Esophagus squamous epithelium (tissue), 5 donors: ENCODE measurements at places on chromosomes 16 and 17.
A peak's percentile ranks its signal among the peaks of the same experiment; 100 is the strongest.

- DNase-seq, result no peak
Observed at GRCh38 chr17:12536472-12536871, 129.2 kb upstream of the MYOCD start.

- no peak for DNase-seq
Observed at GRCh38 chr16:79638386-79638785, 37.8 kb upstream of the MAF start.

GRCh38 chr17:45428050-45428617 is 4.5 kb downstream of the ARHGAP27 start:
- no peak for DNase-seq

- DNase-seq, result peak; percentile 22
Observed at GRCh38 chr17:74467221-74467951, 952 bp downstream of the CD300A start.

DNA sequence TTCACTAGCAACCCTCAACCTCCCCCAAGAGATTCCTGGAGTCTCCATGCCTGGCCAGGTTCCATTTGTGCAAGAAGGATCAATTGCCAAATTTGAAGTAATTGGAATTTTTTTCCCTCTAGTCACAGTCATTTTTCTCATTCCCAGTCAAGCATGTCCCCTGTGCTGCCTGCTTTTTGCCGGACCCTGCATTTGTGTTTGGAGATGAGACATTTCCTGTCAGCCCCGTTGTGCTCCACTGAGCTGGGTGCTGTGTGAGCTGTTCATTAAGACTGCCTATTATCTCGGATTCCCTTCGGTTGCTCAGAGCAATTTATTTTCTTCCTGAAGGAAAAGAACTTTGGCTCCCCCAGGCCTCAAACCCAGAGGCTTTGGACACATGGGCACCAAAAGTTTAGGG is 201.0 kb upstream of the NLRP1 start:
- no peak for DNase-seq

GRCh38 chr17:48307814-48308411 is 122.1 kb downstream of the SKAP1 start:
- no peak for DNase-seq

- no peak for DNase-seq
Observed at GRCh38 chr16:60110531-60110930, 1376.4 kb upstream of the GOT2 start.
